MM.1S (cell line): ENCODE measurements at places on chromosomes 12 and 14.

- no peaks in the 10 kb centered on the region for H3K4me1 ChIP-seq
- no peak for DNase-seq
- no peaks in the 10 kb centered on the region for H3K36me3 ChIP-seq
These were observed 830.0 kb upstream of the NOVA1 start for GRCh38 chr14:27427796-27428195.

GRCh38 chr12:12735301-12735700, 18.1 kb downstream of the CDKN1B start:
- H3K4me1 ChIP-seq = peaks cover 23% of the 10 kb centered on the region; the same call in 1 of the 2 replicates
- no peaks in the 10 kb centered on the region for H3K27me3 ChIP-seq
- H3K4me3 ChIP-seq = no peak overlapping the region
- no peak for DNase-seq
- H3K27ac ChIP-seq = no peak overlapping the region
- H3K36me3 ChIP-seq = no peaks in the 10 kb centered on the region; the same call in 1 of the 2 replicates

DNA sequence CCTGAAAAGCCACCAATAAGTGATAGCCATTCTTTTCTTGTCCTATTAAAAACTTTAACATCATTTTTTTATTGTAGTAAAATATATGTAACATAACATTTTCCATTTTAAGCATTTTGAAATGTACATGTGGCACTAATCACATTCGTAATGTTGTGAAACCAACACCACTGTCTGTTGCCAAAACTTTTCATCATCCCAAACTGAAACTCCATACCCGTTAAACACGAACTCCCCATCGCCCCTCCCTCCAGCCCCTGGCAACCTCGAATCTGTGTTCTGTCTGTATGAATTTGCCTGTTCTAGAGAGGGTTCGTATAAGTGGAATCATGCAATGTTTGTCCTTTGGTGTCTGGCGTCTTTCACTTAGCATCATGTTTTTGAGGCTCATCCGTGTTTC, 75.9 kb downstream of the CCDC92 start:
- no peak for DNase-seq
- H3K27ac ChIP-seq = no peak overlapping the region
- no peaks in the 10 kb centered on the region for H3K36me3 ChIP-seq
- H3K27me3 ChIP-seq = 0 out of 2 replicates have a peak, but pooled peaks cover 3% of the 10 kb centered on the region
- H3K4me1 ChIP-seq = no peaks in the 10 kb centered on the region

- no peaks in the 10 kb centered on the region for H3K4me1 ChIP-seq
- H3K27ac ChIP-seq = no peak overlapping the region
- H3K27me3 ChIP-seq = no peaks in the 10 kb centered on the region
These were observed 50.3 kb downstream of the ADAMTS20 start for GRCh38 chr12:43501703-43502102.

GRCh38 chr14:37122288-37122687, 50.1 kb downstream of the SLC25A21 start:
- H3K4me1 ChIP-seq = no peaks in the 10 kb centered on the region
- no peaks in the 10 kb centered on the region for H3K36me3 ChIP-seq
- no peaks in the 10 kb centered on the region for H3K27me3 ChIP-seq
- DNase-seq = no peak
- H3K27ac ChIP-seq = no peak overlapping the region

GRCh38 chr14:48616931-48617330, 941.5 kb upstream of the MDGA2 start:
- H3K27me3 ChIP-seq = no peaks in the 10 kb centered on the region
- DNase-seq = no peak
- no peaks in the 10 kb centered on the region for H3K36me3 ChIP-seq
- no peak overlapping the region for H3K27ac ChIP-seq

GRCh38 chr12:25372002-25372401, 121.3 kb upstream of the KRAS start:
- H3K4me3 ChIP-seq = no peak overlapping the region
- H3K36me3 ChIP-seq = no peaks in the 10 kb centered on the region
- 0 out of 2 replicates have a peak, but pooled peaks cover 7% of the 10 kb centered on the region for H3K4me1 ChIP-seq
- H3K27me3 ChIP-seq = no peaks in the 10 kb centered on the region

- DNase-seq = no peak
- no peaks in the 10 kb centered on the region for H3K4me1 ChIP-seq
- no peaks in the 10 kb centered on the region for H3K27me3 ChIP-seq
These were observed 329.4 kb upstream of the TBX3 start for GRCh38 chr12:115013236-115013981.

DNA sequence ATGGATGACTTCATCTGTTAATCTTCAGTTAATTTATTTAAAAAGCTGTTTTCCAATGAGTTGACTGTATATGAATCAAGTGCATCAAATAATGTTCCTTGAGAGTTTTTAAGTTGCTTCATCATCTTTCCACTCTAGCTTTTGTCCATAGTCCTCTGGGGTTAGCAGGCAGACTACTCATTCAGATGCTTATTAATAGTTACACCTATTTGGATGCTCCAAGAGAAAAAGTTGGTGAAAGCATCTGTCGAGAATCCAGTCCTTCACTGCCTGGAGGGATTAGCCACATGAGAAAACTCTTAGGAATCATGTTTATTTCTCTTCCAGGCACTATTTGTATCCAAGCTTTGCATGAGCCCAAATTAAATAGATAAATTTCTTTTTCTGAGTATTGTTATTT, 70.2 kb downstream of the DACT1 start:
- H3K27me3 ChIP-seq = no peaks in the 10 kb centered on the region
- no peaks in the 10 kb centered on the region for H3K36me3 ChIP-seq
- H3K4me1 ChIP-seq = no peaks in the 10 kb centered on the region

- DNase-seq = no peak
- H3K4me1 ChIP-seq = no peaks in the 10 kb centered on the region
- no peak overlapping the region for H3K27ac ChIP-seq
- no peaks in the 10 kb centered on the region for H3K36me3 ChIP-seq
These were observed 215.0 kb upstream of the EEA1 start for GRCh38 chr12:93144109-93144508.
